Neural crest cell (in vitro differentiated cells): ENCODE measurements at places on chromosomes 5 and 9. TPM values are rescaled to one million over a fixed set of nuclear protein-coding genes. Genes with fewer than 3 reads are reported as not detected.

The GPR151 gene
- total RNA-seq, result not detected in 2 replicates

The SLC45A2 gene
- 0.36 and 1.3 TPM in 2 replicates for total RNA-seq

The SOHLH1 gene
- not detected in 2 replicates for total RNA-seq

The FST gene
- 4.0 and 7.2 TPM in 2 replicates for total RNA-seq

The CTNND2 gene
- total RNA-seq, result 39.4 and 40.0 TPM in 2 replicates

The FUT7 gene
- 0.14 TPM in 1 of 2 replicates, not detected in the other for total RNA-seq

The FAM78A gene
- total RNA-seq, result 3.8 and 4.4 TPM in 2 replicates

The CRHBP gene
- total RNA-seq, result 0.20 and 0.21 TPM in 2 replicates

The KCNMB1 gene
- total RNA-seq, result 0.09 TPM in 1 of 2 replicates, not detected in the other

The TRIM32 gene
- total RNA-seq, result 21.4 and 21.5 TPM in 2 replicates

The NTRK2 gene
- total RNA-seq, result 20.1 and 20.6 TPM in 2 replicates

The FOXD4 gene
- 0.36 and 0.77 TPM in 2 replicates for total RNA-seq

The MYMK gene
- total RNA-seq, result not detected in 2 replicates

The CMYA5 gene
- total RNA-seq, result 0.44 and 0.73 TPM in 2 replicates

The DCTN3 gene
- total RNA-seq, result 92.1 and 102 TPM in 2 replicates

The VLDLR gene
- total RNA-seq, result 20.2 and 20.3 TPM in 2 replicates

The AMBP gene
- 0.40 TPM in 1 of 2 replicates, not detected in the other for total RNA-seq

The PCDHGA9 gene
- total RNA-seq, result 0.72 and 0.86 TPM in 2 replicates

The DPP7 gene
- total RNA-seq, result 37.9 and 46.5 TPM in 2 replicates

The CD274 gene
- total RNA-seq, result not detected in 2 replicates

The TMEM215 gene
- total RNA-seq, result 0.57 and 0.72 TPM in 2 replicates

The IL4 gene
- total RNA-seq, result not detected in 2 replicates

The ANKRD34B gene
- 0.05 TPM in 1 of 2 replicates, not detected in the other for total RNA-seq
